ENCODE measurements at places on chromosomes 7 and 10. TPM values are rescaled to one million over a fixed set of nuclear protein-coding genes. Genes with fewer than 3 reads are reported as not detected.

The PTTG1IP2 gene
- not detected for total RNA-seq

The SPAM1 gene
- not detected for total RNA-seq

The VIM gene
- total RNA-seq = 2,067 TPM

The PRPS1L1 gene
- not detected for total RNA-seq

The VWDE gene
- total RNA-seq = 8.8 TPM

Data from breast epithelium (tissue), 4 donors.